ENCODE measurements at places on chromosomes 7 and 10.

- H3K4me3 ChIP-seq, result no peak overlapping the region
- H3K4me1 ChIP-seq, result no peaks in the 10 kb centered on the region
- DNase-seq, result no peak
- no peaks in the 10 kb centered on the region for H3K27me3 ChIP-seq
- no peak overlapping the region for H3K27ac ChIP-seq
- H3K36me3 ChIP-seq, result no peaks in the 10 kb centered on the region
These were observed 93.4 kb downstream of the SLC39A12 start for GRCh38 chr10:18044976-18045720.

DNA sequence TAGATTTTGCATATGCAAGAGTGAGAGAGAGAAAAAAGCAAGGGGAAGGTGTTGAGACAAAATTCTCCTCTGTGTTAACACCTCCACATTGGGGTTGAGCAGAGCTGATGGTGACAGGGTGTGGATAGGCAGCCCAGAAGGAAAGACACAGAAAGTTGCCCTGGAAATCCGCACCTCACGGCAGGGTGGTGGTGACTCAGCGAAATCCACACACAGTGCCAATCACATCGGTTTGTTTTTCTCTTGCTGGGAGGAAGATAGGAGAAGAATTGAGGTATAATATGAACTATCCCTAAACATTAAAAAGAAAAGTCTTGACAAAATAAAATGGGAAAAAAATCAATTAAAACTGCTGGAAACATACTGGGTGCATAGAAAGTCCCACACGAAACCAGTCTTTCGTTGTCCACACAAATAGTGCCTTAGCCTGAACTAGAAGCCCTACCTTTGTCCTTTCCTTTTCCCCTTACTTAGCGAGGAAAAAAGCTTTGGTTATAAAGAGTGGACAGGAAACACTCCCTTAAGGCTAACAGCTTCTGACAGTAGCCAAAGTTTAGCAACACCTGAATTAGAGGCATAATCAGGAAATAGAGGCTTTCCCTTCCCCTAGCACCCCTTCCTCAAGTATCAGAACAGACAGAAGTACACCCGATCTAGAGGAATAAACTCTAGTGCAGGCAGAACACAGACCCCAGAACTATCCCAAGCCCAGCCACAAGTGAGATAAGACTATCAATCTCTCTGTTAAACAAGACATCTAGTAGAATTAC is 39.2 kb upstream of the DNAJC1 start:
- no peaks in the 10 kb centered on the region for H3K36me3 ChIP-seq
- DNase-seq, result peak; percentile 9
- no peaks in the 10 kb centered on the region for H3K27me3 ChIP-seq
- no peak overlapping the region for H3K27ac ChIP-seq
- H3K4me1 ChIP-seq, result no peaks in the 10 kb centered on the region

DNA sequence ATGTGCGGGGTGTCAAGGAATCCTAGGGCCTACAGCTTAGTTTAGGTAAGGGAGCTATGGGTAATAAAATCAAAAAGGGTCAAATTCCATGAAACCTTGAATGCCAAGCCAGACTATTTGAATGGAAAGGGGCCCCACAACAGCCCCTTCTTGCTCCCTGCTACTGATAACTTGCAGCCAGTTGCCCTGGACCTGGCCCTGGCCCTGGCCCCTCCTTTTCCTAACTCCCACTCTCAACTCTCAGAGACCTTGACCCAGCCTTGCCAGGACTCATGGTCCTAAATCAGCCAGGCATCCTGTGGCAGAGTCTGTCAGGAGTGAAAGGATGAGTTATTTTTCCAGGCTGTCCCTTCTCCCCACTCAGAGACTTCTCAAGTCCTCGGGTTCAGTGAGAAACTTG is 5.9 kb downstream of the KCNIP2 start:
- no peak overlapping the region for H3K4me3 ChIP-seq
- H3K36me3 ChIP-seq, result peaks cover 2% of the 10 kb centered on the region
- peaks cover 14% of the 10 kb centered on the region for H3K27me3 ChIP-seq
- peaks cover 20% of the 10 kb centered on the region for H3K4me1 ChIP-seq

GRCh38 chr7:141844256-141844655 is 3.0 kb upstream of the PRSS37 start:
- H3K4me3 ChIP-seq, result no peak overlapping the region
- H3K27me3 ChIP-seq, result no peaks in the 10 kb centered on the region

DNA sequence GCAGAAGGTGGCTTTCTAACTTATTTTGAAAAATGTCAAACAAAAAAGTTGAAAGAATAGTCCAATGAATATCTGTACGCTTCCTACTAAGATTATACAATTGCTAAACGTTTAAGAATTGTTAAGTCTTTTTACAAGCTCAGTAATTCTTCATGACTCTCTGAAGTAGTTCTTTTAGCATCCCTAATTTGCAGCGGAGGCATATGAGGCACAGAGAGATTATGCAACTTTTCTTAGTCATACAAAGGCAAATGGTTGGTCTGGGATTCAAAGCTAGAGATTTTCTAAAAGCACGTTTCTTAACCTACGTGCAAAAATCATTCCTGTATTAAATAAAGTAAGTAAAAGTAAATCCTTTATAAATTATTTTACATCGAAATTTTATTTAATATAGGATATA is 254.2 kb downstream of the MAGI2 start:
- no peaks in the 10 kb centered on the region for H3K4me1 ChIP-seq
- H3K4me3 ChIP-seq, result no peak overlapping the region
- H3K27me3 ChIP-seq, result no peaks in the 10 kb centered on the region
- H3K36me3 ChIP-seq, result no peaks in the 10 kb centered on the region
